ENCODE measurements at places on chromosomes 13 and 19.

GRCh38 chr13:52713894-52714293, 25.7 kb downstream of the CNMD start:
- DNase-seq = no peak

DNA sequence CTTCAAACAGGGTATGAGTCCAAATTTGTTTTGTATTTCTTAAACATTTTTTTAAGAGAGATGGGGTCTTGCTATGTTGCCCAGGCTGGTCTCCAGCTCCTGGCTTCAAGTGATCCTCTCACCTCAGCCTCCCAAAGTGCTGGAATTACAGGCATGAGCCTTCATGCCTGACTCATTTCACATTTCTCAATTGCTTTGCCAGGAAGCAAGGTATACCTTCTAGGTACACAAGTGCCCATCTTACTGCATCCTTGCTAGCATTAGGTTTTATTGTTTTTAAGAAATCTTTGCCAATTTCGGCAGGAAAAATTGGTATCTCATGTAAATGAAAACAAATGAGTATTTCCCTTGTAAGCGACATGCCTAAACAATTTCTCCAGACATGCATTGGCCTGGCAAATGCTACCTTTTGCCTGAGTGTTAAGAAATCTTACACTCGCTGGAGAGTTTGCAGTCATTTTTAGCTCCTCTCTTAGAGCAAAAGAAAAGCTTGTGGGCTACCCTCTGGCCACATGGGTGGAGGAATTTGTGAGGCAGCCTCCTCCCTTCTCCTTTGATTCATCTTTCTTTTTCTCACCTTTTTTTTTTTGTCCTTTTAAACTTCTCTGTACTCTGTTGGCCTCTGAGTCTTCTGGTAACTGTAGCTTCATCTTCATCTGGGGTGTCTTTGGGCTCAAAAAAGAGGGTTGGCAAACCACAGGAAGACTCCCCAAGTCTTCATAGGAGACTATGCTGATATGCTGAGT, 33.0 kb downstream of the ACTL9 start:
- no peak for DNase-seq

GRCh38 chr19:29378126-29378525, 147.7 kb upstream of the VSTM2B start:
- no peak for DNase-seq

- no peak for DNase-seq
These were observed 2.9 kb downstream of the ANKRD27 start for GRCh38 chr19:32671883-32672593.

- DNase-seq = no peak
These were observed 25.2 kb downstream of the MCF2L start for GRCh38 chr13:112994084-112994780.

DNA sequence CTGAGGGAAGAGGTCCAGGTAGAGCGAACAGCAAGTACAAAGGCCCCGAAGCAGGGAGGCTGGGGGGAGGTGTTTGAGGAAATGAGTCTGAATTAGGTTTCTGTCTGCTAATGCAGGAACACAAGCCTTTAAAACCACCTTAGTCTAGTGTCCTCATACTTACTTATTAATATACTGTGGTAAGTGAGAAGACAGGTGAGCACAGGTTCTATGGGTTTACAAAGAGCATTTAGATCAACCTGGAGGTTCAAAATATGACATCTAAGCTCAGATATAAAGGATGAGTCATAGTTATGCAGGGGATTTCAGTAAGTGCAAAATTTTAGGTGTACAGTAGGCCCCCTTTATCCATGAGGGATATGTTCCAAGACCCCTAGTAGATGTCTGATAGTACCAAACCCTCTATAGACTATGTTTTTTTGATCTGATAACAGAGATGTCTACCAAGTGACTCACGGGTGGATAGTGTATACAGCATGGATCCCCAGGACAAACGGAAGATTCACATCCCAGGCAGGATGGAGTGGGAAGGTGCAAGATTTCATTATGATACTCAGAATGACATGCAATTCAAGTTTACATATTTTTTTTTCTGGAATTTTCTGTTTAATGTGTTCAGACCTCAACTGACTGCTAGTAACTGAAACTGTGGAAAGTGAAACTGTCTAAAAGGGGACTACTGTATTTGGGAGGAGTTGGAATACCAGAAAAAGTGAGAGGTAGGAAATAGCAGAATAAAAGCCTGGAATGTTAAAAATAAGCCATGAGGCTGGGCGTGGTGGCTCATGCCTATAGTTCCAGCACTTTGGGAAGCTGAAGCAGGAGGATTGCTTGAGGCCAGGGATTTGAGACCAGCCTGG, 18.2 kb upstream of the MED4 start:
- DNase-seq = no peak

DNA sequence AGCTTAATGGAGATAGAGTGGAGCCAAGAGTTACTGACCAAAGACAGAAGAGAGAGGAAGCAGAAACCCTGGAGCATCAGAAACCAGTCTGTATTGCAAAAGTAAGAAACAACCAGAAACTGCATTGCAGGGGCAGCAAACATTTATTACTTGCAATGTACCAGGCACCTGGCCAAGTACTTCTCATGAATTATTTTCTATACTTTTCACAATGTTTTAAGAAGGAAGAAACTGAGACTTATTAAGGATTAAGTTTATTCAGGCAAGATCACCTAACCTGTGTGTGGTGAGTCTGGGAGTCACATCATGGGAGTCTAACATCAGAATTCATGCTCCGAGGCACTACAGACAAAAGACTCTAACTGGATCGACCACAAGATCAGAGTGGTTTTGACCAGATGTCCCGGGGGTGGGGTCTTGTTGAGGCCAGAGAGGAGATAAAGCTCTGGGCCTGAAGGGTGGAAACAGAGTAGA, 47.4 kb downstream of the TNFRSF19 start:
- no peak for DNase-seq

GRCh38 chr19:29677001-29677817, 11.9 kb downstream of the PLEKHF1 start:
- no peak for DNase-seq

DNA sequence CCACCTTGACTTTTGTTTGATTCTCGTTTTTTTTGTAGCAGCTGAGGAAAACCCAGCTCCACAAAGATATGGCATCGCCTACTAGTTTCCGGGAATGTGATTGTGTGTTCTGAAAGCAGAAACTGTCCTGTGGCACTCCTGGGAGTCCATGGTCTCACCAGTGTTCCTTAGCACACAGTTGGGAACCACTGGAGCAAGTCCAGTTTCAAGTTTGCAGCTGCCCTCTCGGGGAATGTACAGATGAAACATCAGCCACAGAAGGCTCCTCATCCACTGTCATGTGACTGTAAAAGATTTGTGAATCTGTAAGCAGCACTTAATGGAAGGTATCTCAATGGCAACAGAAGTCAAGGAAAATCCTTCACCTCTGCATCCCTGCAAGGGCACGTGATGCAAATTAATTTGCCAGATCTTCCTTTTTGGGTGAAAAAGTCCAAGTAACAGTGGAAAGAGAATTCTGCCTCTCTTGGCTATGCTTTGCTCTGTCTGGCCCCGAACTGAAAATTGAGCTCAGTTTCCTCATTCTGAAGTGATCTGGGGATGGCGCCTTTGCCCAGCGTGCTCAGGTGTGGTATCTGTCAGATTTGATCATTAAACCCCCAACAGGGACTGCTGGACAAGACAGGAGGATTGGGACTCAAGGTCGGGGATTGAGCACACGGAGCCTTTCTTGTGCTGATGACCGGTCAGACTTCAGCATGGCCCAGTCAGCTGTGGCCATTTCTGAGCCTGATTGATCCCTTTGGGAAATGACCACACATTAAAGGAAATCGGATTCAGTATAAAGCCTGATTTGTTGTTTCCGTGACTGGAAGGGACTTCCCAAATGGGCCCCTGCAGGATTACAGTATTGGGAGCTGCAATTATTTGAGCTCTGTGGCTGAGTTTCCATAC, 58.8 kb downstream of the ING1 start:
- no peak for DNase-seq

GRCh38 chr19:36987091-36987490, 71.0 kb downstream of the ZNF568 start:
- no peak for DNase-seq

GRCh38 chr13:89902223-89902622, 1445.3 kb upstream of the MIR17HG start:
- DNase-seq = no peak

- DNase-seq = no peak
These were observed 21.7 kb upstream of the DOCK9 start for GRCh38 chr13:98999639-98999952.

DNA sequence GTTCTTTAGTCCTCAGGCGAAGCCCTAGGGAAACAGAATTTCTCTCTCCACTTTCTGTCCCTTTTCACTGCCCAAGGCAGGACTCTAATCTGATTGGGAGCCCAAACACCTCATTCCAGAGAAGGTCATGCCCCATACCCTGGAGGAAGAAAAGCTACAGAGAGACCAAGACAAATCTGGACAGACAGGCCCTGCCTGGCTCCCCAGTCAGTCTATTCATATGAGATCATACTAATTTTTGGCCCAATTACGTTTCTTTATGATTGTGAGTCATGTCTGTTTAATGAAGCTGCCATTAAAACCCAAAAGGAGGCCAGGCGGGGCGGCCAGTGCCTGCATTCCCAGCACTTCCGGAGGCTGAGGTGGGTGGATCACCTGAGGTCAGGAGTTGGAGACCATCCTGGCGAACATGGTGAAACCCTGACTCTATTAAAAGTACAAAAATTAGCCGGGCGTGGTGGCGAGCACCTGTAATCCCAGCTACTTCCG, 3.3 kb upstream of the AP3D1 start:
- no peak for DNase-seq

DNA sequence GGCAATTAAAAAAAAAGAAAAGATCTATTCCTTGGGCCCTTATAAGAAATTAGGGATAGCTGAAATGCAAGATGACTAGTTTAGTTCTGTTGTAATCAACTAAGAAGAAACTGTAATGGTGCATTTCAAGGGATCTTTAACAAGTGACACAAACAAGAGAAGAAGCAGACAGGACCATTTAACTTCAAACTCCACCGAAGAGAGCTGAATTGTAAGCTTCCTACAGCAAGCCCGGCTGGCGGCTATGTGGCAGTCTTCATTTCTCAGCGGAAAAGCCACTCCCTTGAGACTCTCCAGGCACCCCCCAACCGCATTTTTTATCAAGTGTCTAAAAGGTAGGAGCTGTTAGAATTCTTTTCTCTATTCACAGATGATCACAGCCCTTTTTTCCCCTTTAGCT, 305.2 kb upstream of the ZNF507 start:
- DNase-seq = no peak

Measured in GM12878 (cell line).